ENCODE measurements at places on chromosomes 12 and 14. TPM values are rescaled to one million over a fixed set of nuclear protein-coding genes. Genes with fewer than 3 reads are reported as not detected.

GRCh38 chr12:53235742-53236442, 3.9 kb upstream of the RARG start:
- DNase-seq = no peak

DNA sequence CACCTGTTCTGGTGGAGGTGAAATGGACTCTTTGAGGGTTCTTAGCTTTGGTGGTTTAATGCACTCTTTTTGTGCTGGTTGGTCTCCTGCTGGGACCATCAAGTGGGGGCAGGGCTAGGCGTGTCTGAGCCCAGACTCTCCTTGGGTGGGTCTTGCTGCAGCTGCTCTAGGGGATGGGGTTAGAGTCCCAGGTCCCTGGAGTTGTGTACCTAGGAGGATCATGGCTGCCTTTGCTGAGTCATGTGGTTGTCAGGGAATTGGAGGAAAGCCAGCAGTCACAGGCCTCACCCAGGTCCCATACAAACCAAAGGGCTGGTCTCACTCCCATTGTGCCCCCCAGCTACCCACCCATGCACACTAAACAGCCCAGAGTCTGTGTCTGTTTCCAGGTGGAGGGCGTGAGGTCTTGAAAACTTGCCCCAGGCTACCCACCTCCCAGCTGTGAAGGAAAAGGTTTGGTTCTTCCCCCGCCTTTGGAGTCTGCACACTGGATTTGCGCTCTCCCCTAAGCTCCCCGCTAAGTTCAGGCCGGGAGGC, 387.7 kb downstream of the TMTC2 start:
- no peak for DNase-seq

GRCh38 chr12:96483116-96483515, 6.3 kb upstream of the CFAP54 start:
- no peak for DNase-seq

GRCh38 chr14:22767323-22767589, 768 bp downstream of the OXA1L start:
- DNase-seq = no peak

DNA sequence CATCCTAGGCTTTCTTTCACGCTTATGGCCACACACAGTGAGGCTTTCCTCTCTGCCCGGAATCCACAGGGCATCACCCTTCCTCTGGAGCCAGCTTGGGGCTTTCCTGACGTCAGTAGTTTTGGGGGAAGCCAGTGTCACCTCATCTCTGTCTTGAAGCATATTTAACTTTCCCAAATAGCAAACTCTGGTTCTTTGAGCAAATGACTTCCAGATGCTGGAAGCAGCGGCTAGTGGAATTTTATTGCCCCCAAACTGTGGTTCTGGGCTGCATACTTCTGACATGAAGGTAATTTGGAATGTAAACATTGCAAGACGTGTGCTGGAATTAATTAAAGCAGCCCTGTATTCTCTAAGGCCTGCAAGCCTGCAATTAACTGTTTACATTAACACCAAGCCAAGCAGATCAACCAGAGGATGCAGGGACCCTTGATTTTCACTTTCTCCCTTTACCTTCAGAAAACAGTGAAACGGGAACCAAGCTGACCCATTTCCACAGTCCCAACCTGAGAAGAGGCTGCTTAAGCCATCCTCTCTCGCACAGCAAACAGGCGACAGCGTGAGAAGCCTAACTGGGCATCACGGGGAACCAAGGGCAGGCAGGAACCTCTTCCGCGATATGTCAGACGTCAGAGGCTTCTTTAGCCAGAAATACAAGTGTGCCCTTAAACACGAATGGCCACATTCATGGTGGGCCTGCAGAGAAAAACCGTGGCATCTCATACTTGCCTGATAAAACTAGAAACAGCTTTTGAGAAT, 258.4 kb downstream of the CACNA1C start:
- DNase-seq = peak; percentile 95

- DNase-seq = peak; percentile 35
Measured at GRCh38 chr14:94548999-94549985, 11.9 kb upstream of the SERPINA4 start.

GRCh38 chr14:97283841-97284240, 486.7 kb downstream of the VRK1 start:
- DNase-seq = no peak

GRCh38 chr14:49886523-49886922, 6.4 kb upstream of the ARF6 start:
- DNase-seq = no peak

DNA sequence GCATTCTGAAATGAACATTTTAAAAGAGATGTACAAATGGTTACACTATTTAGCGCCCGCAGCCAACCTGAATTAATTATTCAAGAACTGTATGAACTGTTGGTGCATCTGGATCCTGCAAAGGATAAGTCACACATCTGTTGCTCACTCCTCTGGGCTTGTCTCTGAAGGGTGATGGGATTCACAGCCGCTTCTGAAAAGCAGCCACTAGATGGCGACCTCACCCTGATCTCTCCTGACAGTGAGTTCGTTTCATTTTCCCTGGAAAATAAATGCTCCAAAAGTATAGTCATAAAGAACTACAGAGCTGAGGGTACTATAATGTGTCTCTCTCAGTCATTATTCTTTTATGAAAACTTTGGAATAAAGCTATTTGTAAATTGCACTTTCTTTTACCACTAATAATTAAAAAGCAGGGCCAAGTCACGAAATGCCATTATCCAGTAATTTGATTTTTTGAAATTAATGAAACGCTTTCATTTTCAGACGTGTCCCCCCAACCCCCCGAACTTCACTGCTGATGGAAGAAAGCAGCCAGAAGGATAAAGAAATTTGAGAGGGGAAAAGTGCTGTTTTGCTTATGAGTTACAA, 789.6 kb downstream of the NRXN3 start:
- peak; percentile 59 for DNase-seq

GRCh38 chr12:57464569-57464968, 5.0 kb downstream of the GLI1 start:
- no peak for DNase-seq

DNA sequence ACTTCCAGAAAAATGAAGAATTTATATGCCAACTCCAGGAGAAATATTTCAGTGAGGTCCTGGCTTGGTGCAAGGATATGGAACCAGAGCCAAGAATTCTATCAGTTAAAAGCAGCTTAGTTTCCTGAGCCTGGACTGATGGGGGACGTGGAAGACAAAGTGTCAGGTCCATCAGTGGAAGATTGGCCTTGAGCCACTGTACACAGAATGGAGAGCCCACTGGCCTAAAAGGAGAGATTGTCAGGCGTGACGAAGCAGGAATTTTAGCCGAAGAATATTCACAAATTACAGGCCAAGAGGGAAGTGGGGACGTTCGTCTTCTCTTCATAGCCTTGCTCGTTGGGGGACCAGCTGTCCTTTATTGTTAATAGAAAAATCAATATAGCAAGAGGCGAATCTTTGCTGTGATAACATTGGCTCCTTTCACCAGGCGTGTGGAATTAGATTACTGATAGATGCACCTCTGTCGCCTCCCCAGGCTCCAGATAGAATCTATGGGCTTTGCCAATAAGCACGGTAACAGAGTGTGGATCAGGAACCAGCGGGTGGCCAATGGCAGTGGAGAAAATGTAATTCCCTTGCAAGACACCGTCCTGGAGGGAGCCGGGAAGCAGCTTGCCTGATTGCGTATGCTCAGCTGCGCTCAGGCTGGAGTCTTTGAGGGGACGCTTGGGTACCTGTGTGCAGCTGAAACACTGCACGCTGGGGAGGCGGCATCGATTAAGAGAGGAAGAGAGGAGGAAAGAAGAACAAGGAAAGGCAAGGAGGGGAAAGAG, 56.4 kb downstream of the TMEM132C start:
- DNase-seq = no peak

DNA sequence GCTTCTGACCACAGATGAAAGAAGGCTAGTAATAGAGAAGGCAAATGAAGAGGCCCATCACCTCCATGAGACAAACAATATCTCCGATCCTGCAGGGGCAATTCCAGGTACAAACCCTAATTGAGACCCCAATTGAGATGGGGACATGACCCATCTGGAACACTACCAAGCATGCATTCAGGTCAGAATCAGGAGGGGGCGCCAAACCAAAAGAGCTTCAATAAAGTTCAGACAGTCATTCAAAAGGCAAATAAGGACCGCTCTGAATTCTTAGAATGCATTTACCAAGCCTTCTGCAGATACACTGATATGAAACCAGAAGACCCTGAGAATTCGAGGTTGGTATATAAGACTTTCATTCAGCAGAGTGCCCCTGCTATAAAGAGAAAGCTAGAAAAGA, 10.2 kb upstream of the EDDM3B start:
- DNase-seq = no peak

GRCh38 chr14:96119947-96120346, 80.8 kb downstream of the C14orf132 start:
- DNase-seq = peak; percentile 50

DNA sequence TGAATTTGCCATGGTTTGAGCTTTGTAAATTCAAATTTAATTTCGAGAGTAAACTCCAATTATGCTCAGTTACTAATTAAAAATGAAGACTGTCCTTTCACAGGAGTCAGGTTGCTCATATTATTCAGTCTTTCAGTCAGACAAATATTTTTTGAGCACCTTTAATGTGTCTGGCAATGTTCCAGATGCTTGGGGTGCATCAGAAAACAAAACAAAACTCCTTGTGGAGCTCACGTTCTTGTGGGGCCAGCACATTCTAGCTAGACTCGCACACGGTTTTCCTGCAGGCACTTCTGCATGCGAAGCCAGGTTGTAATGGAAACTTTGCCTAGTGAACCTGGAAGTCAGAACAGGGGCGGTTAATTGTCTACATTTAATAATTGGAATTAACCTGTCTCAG, 64.0 kb upstream of the ATF1 start:
- DNase-seq = no peak

DNA sequence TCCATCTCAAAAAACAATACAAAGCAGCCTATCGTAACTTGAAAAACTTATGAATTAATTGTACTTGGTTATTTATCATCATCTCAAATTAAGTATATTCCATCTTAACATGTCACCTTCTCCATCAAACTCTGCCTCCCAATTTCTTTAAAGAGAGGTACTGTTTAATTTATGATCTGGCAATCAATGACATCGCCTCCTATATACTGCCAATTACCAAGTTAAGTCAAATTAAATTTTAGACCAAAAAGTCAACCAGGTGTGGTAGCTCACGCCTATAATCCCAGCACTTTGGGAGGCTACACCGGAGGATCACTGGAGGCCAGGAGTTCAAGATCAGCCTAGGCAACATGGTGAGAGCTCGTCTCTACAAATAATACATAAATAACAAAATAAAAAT, 37.7 kb downstream of the HECTD1 start:
- no peak for DNase-seq

DNA sequence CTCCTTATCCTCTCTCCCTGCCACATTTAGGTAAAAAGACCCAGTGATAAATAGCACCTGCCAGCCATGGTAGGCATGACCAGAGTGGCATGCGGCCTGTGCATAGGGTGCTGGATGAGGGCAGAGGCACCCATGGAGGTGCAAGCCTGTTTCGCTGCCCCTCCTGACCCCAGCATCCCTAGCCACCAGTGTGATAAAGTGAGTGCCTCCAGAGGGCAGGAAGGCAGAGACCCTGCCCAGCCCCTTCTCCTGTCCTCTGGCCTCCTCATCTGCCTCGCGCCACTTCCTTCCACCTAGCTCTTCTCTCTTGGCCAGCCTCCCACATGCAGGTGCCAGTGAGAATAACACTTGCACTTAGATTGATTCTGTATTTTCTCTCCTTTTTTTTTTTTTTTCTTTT, 108.3 kb upstream of the FUT8 start:
- no peak for DNase-seq

- DNase-seq = no peak
Measured at GRCh38 chr12:49563951-49564685, 3.8 kb downstream of the MCRS1 start.

- peak; percentile 97 for DNase-seq
Measured at GRCh38 chr12:121364683-121365121, 12.5 kb upstream of the ANAPC5 start.

- DNase-seq = no peak
Measured at GRCh38 chr14:64442300-64442988, 22.9 kb upstream of the AKAP5 start.

DNA sequence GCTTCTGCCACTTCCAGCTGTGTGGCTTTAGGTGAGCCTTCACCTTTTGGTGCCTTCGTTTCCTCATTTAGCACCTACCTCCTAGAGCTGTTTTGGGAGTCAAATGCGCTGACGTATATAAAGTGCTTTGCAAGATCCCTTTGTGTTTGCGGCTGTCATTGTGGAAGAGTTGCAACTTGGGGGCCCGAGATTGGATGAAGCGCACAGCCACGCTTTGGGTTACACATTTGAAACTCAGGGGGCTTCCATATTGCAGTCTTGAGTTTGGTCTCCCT, 636 bp upstream of the ARL6IP4 start:
- DNase-seq = no peak

- DNase-seq = no peak
Measured at GRCh38 chr12:84701041-84701440, 211.6 kb downstream of the SLC6A15 start.

- no peak for DNase-seq
Measured at GRCh38 chr14:85596562-85596961, 66.6 kb downstream of the FLRT2 start.

GRCh38 chr12:4214877-4215228, 58.7 kb upstream of the CCND2 start:
- no peak for DNase-seq

DNA sequence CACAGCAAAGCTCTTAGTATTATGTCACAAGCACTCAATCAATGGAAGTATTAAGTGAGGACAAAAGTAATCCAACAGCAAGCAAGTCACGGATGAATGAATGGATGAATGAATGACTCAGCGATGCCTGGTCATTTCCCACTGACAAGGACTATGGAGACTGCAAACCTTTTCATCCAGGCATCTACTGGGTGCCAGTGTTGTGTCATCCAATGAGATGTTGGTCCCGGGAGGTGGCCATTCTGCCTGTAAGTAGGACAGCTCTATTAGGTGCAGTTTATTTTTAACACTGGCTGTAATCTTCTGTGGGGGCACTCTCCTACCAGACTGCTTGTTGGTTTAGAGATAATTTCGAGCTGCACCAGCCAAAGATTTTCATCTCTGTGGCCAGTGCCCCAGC, 39.4 kb downstream of the STAB2 start:
- no peak for DNase-seq

DNA sequence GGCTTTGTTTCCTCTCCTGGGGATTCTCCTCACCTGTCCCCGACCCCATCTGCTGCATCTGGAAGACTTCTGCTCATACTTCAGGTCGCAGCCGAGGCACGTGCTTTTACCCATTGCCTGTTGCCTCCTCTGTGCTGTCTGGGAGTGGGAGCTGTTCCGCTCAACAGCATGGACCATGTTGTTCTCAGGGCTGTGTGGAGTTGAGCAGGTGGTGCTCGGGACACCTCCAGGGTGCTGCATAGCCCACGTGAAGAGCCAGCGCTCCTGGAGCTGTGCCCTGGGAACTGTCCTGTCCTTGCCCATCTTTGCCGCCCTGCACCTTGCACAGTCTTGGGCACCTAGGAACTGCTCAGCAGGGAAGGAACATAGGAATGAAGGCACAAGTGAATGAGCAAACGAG, 62.4 kb downstream of the IQSEC3 start:
- DNase-seq = no peak

Gene PDE6H
- not detected for total RNA-seq

Gene GDF3
- total RNA-seq = not detected

Gene RCOR1
- total RNA-seq = 10.7 TPM

Gene OR4N2
- under 0.01 TPM for total RNA-seq

Gene KLRC4
- total RNA-seq = 0.78 TPM

Gene NFATC4
- total RNA-seq = 10.6 TPM

Gene DBX2
- total RNA-seq = not detected

Gene CEBPE
- not detected for total RNA-seq

Gene TRIM9
- total RNA-seq = 4.0 TPM

Gene VAMP1
- total RNA-seq = 3.1 TPM

Measured in RPMI7951 (cell line).